ENCODE measurements at places on chromosomes 2 and 18.
A peak's percentile ranks its signal among the peaks of the same experiment; 100 is the strongest.

DNA sequence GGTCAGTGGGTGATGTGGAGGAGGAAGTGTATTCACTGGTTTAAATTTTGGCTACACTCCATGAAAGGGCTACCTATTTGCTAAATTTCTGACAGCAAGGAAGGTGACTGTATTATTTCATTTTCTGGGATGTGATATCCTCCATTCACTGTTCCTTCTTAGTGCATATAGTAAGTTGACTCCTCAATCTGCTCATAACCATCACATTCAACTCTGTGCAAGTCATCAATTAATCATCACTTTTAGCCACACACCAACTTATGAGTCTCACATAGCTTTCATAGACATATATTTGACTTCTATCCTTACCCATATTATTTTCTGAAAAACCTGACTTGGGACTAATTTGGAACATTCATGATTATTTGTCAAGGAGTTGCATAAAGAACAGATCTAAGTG is 16.9 kb downstream of the KLHL41 start:
- DNase-seq = peak; percentile 28

- no peak for DNase-seq
These were observed 206.3 kb downstream of the SEPTIN10 start for GRCh38 chr2:109407276-109408042.

DNA sequence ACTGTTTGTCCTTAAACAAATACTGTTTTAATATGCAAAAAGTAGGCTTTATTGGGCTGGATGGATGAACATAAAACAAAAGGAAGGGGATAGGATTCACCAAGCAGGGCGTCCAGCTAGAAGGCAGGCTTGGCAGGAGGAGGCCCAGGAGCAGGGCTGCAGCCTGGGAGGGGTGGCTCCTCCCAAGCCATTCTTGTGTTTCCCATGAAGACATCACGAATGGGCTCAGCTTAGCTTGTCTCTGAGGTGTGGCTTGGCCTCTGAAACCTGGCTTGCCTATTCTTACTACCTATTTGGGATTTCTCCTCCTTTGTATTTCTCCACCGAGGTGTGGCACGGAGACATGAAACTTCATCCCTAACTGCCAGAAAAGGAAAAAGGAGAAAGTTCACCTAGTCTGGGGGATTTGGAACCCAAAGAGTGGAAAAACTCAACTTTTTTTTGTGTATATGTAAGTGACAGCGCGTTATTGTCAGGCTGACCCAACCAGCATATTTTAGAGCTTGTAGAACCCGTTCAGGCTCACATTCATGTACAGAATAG is 481.9 kb upstream of the SPRED2 start:
- no peak for DNase-seq

DNA sequence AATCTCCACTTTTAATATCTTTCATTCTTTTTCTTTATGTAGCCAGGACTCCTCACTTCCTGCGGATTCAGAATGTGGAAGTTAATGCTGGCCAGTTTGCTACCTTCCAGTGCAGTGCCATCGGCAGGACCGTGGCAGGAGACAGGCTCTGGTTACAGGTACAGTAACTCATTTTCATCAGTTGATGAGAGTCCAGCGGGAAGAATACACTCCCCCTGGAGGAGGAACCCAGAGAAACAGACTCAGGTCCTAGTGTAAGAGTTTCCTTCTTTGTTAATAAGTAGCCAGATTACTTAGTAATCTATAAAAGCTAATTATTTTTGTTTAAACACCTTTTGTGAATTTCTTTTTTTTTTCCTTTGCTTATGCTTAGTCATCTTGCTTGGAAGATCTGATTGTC is 359.4 kb downstream of the PTPRM start:
- no peak for DNase-seq

GRCh38 chr2:99640635-99641151 is 150.9 kb upstream of the REV1 start:
- DNase-seq = peak; percentile 29

- DNase-seq = peak; percentile 64
These were observed 225.8 kb downstream of the TTC32 start for GRCh38 chr2:19675856-19676460.

- DNase-seq = no peak
These were observed 170.6 kb upstream of the MEIS1 start for GRCh38 chr2:66264354-66264753.

DNA sequence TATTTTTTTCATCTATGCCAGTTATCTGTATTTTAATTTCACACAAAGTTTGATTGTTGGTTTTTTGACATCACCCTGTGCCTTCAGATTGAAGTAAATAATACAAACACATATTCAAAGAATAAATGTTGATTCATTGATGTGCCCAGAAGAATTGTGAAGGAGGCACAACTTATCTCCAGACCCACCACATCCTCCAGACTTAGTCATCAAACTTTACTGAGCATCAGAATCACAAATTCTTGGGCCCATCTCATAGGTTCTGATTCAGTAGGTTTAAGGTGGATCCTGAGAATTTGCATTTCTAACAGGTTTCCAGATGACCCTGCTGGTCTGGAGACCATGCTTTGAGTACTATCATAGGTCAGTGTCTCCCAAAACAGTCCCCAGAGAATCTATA is 82.8 kb upstream of the PIK3C3 start:
- DNase-seq = no peak

GRCh38 chr2:56741601-56742102 is 557.9 kb downstream of the CCDC85A start:
- DNase-seq = peak; percentile 71

GRCh38 chr2:216761133-216761532 is 65.8 kb upstream of the IGFBP5 start:
- no peak for DNase-seq

- peak; percentile 90 for DNase-seq
These were observed 1173.1 kb upstream of the ZEB2 start for GRCh38 chr2:145692971-145693478.

- DNase-seq = no peak
These were observed 7.3 kb upstream of the TMEM178A start for GRCh38 chr2:39658371-39658770.

GRCh38 chr2:202344178-202344577 is 31.9 kb upstream of the BMPR2 start:
- DNase-seq = peak; percentile 45

DNA sequence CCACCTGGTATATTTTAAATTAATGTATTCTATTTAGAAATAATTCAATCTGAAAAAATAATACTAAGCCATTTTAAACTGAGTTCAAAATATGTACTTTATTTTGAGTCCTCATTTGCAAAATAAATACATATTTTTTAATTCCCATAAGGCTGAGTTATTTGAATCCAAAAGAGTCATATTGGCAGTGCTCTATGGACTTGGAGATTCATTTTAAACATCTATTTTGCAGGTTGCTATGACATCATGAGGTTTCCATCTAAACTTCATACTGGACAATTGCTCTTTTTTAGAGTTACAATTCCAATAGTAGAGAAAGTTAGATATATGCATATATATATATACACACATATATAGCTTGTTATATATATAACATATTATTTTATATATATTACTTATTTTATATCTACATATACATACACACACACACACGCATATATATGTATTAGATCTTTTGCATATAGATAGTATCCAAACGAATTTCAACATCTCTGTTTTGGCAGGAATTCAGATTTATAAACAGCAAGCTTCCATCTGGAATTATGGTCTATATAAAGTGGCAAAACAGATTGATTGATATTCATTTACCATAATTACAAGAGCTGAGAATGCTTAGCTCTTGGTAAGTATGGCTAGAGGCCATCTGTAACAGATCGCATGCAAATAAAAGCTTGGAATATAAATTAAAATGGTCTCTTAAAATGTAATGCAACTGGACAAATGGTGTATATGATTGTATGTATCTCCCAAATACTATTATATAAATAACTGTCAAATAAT is 34.9 kb downstream of the NOL4 start:
- no peak for DNase-seq

DNA sequence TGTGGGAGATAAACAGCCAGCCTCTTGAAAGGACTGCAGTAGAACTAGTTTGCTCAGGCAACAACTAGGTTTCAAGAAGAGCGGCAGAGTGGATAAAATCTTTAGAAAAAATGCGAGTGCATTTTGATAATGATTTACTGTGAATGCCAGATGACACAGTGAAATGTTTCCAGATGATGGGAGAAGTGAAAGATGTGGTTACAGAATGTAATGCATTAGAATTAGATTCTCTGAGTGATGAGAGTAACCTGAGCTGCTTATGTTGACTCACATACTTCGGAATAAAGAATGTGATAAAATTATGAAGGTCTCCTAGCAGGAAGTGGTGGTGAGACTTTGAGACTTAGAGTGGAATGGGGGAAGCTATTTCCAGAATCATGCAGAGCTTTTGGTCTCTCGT is 184.3 kb downstream of the GULP1 start:
- DNase-seq = peak; percentile 62

- no peak for DNase-seq
These were observed 66.7 kb downstream of the EMILIN2 start for GRCh38 chr18:2913398-2914005.

GRCh38 chr2:4662161-4662779 is 958.9 kb downstream of the DCDC2C start:
- no peak for DNase-seq

GRCh38 chr2:136384531-136385303 is 266.8 kb upstream of the CXCR4 start:
- peak; percentile 5 for DNase-seq

DNA sequence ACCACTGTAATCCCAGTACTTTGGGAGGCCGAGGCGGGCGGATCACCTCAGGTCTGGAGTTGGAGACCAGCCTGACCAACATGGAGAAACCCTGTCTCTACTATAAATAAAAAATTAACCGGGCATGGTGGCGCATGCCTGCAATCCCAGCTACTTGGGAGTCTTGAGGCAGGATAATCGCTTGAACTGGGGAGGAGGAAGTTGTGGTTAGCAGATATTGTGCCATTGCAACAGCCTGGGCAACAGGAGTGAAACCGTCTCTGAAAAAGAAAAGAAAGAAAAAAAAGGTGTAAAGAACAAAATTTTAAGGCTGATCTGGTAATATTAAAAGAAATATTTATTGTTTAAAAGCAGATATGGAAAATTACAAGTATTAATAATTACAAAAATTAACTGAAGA is 29.7 kb downstream of the ZNF804A start:
- no peak for DNase-seq

DNA sequence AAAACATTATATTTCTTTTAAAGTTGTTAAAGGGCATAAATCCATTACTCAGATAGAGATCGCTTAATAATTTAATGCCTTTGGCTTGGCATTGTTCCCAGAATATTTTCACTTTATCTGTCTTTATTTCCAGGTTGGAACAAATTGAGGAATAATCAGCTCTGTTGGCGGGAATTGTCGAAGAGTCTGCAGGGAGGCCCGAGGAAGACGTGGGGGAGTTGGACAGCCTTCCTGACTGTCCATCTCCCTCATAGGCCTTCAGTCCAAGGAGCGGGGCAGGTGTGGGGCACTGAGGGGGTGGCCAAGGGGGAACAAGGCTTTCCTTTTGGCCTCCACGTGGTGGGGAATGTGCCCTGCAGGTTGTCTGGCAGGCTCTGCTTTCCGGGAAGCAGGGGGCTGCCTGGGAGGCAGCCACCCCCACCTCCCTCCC is 179.6 kb downstream of the ZBTB7C start:
- no peak for DNase-seq

GRCh38 chr2:6143812-6144211 is 451.6 kb downstream of the SOX11 start:
- DNase-seq = no peak

DNA sequence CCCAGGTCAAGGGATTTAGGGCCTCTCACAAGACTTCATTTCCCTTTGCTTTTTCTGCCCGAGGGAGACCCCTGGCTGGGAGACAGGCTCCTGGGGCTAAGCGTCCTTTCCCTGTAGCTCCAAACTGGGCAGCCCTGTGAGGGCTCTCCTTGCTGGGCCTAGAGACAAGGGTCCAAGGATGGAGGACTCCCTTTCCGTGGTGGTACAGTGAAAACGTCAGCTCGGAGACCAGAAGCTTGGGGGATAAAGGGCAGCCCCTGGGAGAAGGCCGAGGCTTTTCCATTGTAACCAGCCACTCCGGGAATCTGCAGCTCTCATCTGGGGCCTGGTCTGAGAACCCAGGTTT is 2.3 kb downstream of the SIX2 start:
- DNase-seq = no peak

DNA sequence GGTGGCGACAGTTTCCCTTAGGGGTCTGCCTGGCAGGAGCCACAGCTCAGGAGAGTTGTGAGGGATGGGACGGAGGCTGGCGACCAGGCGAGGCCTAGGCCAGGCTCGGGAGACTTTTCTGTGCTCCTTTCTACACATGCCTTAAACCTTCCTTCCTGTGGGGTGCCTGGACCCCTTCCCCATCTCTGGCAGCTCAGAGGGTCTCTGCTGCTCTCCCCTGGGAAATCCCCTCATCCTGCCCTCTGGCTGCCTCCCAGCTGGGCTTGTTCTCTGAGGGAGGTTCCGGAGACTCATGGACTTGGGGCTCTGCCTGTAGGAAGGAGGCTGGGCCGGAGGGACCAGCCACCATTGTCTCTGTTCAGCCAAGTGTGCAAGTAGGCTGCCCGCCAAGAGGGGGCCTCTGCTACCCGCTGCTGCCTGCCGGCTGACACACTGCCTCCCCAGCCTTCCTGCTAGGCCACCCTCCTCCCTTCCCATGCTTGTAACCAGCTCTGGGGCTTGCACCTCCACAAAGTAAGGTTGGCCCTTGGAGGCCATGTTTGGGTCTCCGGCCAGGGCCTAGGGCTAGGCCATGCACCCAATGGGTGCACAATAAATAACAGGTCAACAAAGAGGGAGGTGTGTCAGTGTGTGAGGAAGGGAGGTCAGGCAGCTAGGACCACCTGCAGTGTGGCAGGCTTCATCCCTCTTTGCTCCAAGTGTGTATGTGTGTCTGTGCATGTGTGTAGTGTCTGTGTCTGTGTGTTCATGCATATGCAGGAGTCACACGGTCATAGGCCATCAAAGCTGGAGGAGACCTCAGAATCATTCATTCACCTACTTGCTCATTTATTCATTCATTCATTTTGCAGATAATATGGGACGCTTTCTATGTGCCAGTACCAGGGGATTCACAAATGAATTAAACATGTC is 28.8 kb downstream of the PSD4 start:
- DNase-seq = no peak

- no peak for DNase-seq
These were observed 20.0 kb downstream of the SFTPB start for GRCh38 chr2:85647823-85648526.

GRCh38 chr2:173043476-173043875 is 32.2 kb upstream of the MAP3K20 start:
- no peak for DNase-seq

DNA sequence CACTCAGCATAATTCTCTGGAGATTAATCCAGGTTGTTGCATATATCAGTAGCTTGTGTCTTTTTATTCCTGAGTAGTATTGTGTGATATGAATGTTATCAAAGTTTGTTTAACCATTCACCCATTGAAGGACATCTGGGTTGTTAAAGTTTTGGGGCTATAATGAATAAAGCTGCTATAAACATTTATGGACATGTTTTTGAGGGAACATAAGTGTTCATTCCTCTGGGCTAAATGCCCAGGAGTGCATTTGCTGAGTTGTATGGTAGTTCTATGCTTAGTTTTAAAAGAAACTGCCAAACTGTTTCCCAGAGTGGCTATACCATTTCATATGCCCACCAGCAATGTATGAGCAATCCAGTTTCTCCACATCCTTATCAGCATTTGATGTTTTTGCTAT is 21.8 kb upstream of the KCNJ13 start:
- no peak for DNase-seq

GRCh38 chr2:16713011-16713423 is 47.4 kb upstream of the CYRIA start:
- DNase-seq = no peak

GRCh38 chr2:2482851-2483250 is 151.8 kb upstream of the MYT1L start:
- no peak for DNase-seq

GRCh38 chr2:200199005-200199404 is 107.5 kb upstream of the SPATS2L start:
- no peak for DNase-seq
